ENCODE measurements at places on chromosomes 6 and 20.

DNA sequence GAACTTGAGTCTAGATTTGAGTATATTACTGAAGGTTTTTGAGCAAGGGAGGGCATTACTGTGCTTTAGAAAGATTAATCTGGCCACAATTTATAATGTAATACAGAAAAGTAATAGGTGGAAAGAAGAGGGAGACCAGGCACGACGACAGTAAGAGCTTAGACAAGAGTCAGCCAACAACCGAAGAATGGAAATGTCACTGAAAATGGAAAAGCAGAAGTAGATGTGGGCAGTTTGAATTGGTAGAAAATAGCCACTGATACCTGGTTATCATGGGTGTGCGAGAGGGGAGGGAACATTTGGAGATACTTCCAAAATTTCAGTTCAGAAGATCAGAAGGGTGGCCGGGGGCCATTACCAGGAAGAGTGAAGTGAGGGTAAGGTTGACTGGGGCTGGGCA is 339.1 kb downstream of the UTRN start:
- DNase-seq, result no peak

GRCh38 chr6:90249034-90249433 is 47.6 kb downstream of the BACH2 start:
- DNase-seq, result no peak

DNA sequence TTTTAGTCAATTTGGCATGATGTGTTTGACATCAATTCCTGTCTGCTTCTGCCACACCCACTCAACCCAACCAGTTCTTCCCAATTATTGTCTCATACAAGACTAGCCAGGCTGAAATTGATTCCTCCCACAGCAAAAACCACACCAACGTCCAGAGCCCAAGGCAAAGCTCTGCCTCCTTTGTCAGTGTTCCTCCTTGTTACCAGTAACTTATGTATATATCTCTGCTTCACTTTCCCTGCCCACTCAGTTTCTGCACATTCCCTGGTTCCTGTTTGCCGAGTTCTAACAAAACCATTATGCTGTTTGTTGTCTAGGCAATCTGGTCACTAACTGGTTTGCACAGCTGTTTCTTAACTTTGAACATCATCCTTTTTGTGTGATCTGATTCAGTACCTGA is 547.9 kb upstream of the PTCHD4 start:
- no peak for DNase-seq

- no peak for DNase-seq
These were observed 45.7 kb upstream of the B4GALT5 start for GRCh38 chr20:49759266-49759950.

- DNase-seq, result peak; percentile 28
These were observed 96.4 kb downstream of the TULP4 start for GRCh38 chr6:158408552-158409130.

Data from testis (tissue), 5 donors.